OCI-LY7 (cell line): ENCODE measurements at places on chromosomes 7 and 10. TPM values are rescaled to one million over a fixed set of nuclear protein-coding genes. Genes with fewer than 3 reads are reported as not detected.
A peak's percentile ranks its signal among the peaks of the same experiment; 100 is the strongest.

DNA sequence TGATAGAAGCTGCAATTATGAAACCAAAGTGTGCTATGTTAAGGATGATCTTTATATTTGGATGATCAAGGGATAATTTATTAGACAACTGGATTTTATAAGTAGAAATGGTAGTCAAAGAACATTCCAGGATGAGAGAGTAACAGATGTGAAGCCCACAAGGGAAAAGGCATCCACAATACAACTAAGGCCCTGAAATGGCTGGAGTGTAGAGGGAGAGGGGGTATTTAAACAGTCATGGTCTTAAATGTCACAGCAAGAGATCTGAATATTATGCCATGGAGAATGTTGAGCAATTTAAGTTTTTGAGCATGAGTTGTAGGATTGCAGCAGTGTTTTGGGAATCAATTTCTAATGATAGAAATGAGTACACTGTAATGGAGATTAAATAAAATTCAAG lies 282.3 kb upstream of the DKK1 start:
- DNase-seq = no peak

DNA sequence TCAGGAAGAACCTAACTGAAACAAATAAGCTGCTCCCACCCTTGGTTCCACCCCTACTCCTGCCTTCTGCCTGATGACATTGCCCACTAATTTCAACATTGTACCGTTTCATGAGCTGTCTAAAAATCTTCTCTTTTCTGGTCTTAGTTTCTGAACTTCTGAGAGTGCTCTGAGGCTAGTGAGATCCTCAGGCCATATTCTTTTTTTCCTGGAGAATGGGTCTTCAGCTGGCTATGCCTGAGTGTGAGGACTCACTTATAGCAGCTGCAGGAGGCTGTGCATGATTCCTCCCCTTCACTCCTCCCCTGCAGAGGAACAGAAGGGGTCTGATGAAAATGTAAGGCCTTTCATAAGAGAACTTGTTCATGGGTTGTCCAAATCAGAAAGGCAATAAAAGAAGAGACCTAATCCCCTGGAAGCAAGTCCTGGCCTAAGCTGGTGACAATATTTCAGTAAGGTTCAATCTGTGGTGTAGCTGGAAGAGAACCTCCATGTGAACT lies 11.1 kb downstream of the HOXA4 start:
- DNase-seq = no peak

LBX1 gene
- total RNA-seq = not detected in 2 replicates

DNA sequence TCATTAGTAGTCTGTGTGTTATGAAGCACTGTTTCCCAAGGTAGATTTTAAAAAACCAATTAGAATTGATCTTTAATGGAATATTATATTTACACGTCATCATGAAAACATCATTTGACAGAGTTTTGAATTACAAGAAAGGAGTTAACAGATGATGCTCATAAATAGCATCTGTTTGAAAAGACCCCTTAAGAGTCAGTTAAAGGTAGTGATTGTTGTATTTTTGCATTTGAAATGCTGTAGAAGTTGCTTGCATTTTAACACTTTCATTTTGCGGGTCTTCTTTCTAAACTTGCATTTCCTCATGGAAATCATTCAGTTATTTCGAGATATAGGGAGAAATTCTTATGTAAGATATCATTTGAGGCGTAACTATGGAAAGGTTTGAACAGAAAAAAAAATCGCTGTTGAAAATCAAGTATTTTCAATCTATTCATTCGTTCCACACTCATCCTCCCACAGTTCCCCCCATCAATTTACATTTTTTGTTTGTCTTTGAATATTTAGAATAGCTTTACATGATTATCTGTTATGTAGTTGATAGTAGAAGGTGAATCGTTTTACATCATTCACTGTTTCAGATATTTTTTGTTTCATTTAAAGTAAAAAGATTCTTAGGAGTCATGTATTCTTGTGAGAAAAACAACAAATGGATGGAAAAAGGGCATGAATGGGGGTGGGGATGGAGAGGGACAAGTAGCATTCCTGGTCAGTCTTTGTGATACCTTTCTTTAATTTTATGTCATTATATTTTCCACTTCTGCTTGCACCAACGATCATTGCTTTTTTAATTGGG lies 3.0 kb upstream of the SKIDA1 start:
- no peak for DNase-seq

DNA sequence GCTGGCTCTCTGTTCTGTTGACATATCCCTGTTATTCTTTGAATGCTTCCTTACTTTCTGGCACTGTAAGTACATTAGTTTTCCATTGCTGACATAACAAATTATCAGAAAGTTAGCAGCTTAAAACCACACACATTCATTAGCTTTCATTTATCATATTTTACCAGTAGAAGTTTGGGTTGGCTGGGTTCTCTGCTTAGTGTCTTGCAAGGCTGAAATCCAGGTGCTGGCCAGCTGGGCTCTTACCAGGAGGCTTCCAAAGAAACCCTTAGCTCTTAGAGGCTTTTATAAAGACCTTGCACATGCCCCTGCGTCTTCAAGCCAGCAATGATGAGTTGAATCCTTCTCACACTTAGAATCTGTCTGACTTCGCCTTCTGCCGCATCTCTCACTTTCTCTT lies 160.6 kb downstream of the MLLT10 start:
- DNase-seq = no peak

- DNase-seq = no peak
Observed at GRCh38 chr7:47432671-47433563, 149.0 kb downstream of the TNS3 start.

DNA sequence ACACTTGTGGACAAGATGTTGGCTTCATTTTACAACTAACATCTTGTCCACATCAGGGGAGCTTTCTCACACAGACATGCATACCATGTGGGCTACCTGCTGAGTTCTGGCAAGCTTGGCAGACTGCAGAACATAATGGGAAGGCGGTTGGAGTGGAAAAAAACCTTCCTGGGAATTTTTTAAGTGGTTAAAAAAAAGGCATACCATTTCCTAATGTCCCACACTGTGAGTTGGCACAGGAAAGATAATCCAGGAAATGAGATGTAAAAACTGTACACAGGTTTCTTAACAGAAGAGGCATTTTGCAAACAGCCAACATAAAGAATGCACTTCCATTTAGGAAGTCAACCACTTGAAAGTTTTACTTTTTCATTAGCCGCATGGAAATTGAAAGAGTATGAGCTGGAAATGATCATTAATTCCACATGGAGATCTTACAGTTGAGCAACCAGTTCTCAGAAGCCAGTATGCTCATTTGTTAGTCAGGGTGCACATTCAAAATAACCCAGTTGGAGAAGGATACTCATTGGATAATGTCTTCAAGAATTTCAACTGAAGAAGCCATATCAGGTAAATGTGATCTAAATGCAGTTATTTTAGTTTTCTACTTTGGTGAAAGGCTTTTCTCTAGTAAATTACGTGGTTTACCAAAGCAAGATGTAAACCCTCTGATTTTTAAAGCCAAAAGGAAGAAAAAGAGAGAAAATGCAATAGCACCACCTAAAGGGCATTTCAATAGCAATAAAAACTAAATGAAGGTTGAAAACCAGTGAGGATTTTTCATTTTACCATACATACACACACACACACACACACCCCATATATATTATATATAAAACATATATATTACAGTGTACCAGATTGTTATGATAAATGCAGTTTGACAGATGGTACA lies 194.0 kb downstream of the TAX1BP1 start:
- DNase-seq = peak; percentile 10

DNA sequence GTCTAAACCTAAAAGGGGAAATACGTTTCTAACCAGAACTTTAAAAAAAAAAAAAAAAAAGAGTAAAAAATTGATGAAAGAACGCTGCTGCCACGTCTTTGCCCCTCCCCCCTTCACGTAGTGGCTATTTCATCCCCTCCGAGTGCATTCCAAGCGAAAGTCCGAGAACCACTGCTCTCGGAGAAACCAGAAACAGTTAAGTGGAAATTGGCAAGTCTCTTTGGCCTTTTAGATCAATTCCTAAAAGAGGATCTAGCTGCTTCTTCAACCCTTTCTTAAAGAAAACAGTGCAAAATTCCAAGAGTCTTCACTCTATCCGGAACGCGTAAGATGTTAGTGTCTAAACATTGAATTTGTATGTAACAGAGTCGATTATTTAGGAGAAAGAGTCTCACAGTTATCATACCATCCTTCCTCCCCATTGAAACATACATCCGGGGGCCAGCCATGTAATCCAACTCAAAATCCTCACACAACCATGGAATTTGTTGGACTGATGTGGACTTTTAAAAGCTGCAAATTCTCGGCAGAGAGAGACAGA lies 1.1 kb downstream of the P4HA1 start:
- peak; percentile 52 for DNase-seq

- DNase-seq = no peak
Observed at GRCh38 chr10:31528831-31529230, 209.8 kb downstream of the ZEB1 start.

PLEKHS1 gene
- not detected in 2 replicates for total RNA-seq

GRCh38 chr7:1331561-1332467 lies 99.1 kb downstream of the UNCX start:
- DNase-seq = no peak
